RWPE1 (cell line): ENCODE measurements at places on chromosomes 2 and 18.

DNA sequence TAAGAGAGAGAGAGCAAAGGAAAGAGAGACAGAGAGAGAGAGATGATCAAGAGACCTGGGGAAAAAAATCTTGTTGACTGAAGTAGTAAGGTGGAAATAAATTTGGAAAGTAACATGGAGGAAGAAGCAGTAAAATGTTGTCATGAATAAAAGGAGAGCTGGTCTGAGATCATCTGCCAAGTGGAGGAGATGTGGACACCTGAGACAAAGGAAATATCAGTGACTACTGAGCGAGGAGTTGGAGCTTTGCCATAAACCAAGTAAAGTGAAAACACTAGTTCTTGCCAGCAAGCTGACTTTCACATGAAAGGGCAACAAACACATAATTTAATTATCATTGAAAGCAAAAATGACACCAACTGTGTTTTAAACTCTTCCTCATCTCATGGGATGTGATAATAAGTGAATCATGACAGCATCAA lies 49.0 kb upstream of the DSG1 start:
- no peak for DNase-seq

GRCh38 chr2:106782681-106783080 lies 103.3 kb downstream of the ST6GAL2 start:
- no peak for DNase-seq

DNA sequence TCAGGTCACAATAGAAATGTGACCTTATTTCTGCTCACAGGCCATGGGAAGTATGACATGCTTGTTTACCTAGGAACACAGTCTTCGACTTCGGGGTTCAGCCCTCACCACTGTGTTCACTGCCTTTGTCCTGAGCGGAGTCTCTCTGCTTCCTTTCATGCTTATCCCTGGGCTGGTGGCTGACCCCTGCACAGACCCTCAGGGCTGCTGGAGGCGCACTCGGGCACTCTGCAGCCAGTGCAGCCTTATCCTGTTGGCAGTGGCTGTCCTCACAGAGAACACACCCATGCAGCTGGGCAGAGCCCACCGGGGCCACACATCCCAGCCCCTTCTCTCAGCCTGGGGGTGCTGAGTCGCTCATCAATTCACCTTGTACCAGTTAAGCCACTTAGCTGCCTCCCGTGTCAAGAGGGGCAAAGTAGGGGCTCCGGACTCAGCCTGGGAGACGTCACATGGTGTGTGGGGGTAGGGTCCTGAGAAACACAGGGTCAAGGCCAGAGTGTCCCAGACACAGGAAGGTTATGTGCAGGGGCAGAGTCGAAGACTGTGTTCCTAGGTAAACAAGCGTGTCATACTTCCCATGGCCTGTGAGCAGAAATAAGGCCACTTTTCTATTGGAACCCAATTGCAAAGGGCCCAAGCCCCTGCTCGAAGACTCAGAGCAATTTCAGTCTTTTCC lies 107.5 kb downstream of the FAM210A start:
- no peak for DNase-seq

DNA sequence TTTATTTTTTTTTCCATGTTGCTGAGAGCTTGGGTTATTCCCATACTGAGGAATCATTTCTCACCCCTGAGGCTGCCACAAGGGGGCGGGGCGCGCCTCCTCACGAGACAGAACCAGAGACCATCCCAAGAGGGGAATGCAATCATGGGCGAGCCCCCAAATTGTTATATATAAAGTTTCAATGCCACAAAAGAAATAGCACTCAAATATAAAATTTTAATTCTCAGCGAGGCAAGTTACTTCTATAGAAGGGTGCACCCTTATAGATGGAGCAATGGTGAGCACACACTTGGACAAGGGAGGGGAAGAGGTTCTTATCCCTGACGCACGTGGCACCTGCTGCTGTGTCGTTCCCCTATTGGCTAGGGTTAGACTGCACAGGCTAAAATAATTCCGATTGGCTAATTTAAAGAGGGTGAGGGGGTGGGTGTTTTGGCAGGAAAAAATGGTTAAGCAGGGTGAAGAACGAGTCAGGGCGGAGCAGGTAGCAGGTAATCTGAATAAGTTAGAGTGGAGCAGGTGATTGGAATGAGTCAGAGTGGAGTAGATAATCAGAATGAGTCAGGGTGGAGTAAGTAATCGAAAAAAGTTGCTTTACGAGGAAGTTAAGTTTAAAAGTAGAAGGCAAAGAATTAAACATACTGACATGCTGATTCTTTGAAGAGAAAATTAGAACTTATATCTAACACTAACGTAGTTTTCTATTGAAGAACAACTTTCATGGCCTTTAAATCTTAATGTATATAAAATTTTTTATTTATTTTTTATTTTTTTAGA lies 177.5 kb downstream of the MTCL1 start:
- no peak for DNase-seq

GRCh38 chr2:221572219-221572820 lies at the start of gene EPHA4:
TSS of gene EPHA4 (minus strand) at chr2:221572304. CDS start at chr2:221572248, 56 bp downstream.
- peak; percentile 93 for DNase-seq

- DNase-seq, result no peak
Measured at GRCh38 chr18:79465392-79465991, 69.8 kb downstream of the NFATC1 start.

DNA sequence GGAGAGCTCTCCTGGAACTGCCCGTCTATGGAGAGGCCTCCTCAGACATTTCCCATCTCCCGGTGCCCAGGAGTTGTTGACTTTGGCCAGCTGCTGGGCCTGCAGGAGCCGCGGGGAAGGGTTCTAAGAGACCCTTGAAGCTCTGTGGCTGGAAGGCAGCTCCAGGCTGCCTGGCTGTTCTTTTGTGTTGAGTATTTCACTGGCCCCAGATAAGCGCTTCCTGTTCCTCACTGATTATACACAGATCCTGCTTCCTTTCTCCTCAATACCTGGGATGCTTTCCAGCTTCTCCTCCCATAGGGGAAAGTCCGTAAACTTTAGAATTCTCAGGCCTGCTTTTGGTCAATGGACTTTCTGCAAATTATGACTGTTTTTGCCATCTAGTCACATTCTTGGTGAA lies 57.8 kb downstream of the TGOLN2 start:
- no peak for DNase-seq

DNA sequence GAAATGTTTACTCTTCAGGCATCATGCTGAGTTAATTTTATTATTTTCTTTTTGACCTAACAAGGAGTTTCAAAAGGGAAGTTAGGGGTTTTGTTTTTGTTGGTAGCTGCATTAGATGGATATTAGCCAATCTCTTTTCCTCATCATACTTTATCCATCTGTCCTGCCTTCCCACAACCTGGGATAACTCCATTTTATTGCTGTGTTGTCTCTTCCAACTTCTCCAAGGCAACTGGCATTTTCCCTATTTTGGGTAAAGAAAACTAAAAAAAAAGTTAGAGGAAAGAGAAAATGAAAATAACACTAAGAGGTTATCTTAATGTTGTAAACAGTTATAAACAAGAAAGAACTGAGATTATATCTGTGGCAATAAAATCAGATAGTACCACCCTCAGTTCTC lies 147.0 kb downstream of the PID1 start:
- DNase-seq, result no peak

GRCh38 chr2:194819367-194819766 lies 837.7 kb upstream of the SLC39A10 start:
- DNase-seq, result no peak

DNA sequence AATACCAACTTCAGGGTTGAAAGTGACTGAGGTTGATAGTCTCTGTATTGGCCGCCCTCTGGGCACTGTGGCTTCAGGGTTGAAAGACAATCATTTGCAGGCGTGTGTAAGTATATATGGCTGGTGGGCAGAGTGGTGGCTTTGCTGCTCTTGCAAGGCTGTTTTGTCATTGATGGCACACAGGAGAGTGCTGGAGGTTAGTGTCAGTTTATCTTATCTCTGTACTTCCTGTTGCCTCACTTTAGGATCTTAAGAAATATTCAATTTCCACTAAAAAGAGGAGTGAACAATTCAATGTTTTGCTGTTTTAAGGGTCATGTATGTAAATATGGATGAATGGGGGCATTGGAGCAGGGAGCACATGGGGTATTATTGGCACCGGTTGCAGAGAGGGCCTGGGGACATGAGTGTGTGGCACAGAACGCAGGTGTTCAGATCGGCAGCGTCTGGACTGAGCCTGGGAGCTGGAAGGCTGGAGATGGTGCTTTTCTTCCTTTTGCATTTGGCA lies 51.5 kb downstream of the NCK2 start:
- DNase-seq, result no peak

DNA sequence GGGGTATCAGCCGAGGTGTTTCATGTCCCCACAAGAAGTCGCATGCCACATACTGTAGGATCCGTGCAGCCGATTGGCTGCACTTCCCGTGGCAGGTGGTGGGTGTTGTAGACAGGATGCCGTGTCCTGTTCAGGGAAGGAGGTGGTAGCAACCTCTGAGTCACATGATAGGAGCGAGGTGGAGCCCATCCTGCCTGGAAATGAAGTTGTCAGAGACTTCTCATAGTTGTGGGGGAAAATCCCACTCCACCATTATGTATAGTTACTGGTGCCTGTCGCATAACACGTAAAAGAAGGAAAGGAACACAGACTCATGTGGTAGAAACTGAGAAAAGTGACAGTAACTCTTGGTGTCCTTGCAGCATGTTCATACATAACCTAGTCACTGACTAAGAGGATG lies 91.4 kb upstream of the IL1R2 start:
- DNase-seq, result peak; percentile 50

DNA sequence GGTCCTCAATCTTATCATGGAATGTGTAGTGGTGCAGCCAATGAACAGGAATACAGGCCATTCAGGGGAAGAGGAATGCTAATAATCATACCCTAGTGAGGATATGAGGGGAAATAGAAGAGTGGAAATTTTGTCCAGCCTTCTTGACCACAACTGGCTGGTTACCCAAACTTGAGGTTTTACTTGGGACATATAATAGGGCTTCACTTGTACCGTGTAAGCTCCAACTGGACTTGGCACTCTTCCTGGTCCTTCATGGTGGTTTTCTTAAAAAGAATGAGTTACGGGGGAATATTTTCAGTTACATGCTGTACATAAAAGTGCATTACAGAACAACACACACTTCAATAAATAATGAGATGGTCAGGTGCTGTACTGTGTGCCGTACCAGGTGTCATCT lies 234.9 kb upstream of the RASGRP3 start:
- DNase-seq, result no peak

DNA sequence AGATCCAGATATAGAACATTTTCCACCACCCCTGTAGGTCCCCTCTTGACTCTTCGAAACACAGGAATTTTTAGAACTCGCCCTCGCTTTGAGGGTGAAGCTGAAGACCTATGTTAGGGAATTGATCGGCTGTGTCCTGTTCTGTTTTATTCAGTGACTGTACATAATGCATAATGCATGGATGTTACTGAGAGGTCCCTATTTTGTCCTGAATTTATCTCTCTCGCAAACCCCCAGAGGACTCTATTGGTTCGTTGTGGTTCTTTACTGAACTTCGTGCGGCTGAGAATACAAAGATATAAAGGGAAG lies 431 bp upstream of the EIF5B start:
- DNase-seq, result peak; percentile 45

DNA sequence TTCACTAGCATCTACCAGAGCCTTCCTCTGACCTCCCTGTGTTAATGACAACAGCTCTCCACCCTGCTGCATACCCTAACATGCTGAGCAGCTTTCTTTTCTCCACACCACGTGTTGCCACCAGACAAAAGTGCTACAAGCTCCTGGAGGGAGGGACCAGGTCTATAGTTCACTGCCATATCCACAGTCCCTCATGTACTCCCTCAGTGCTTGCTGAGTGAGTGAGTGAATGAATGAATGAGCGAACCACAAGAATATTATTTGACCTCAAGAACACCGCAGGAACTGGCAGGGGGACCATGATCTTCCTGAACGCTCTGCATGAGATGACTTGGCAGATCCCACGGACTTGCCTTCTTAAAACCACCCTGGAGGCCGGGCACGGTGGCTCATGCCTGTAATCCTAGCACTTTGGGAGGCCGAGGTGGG lies 47.4 kb upstream of the CAB39 start:
- DNase-seq, result no peak

GRCh38 chr2:72676341-72677025 lies 149.3 kb downstream of the EXOC6B start:
- DNase-seq, result no peak

DNA sequence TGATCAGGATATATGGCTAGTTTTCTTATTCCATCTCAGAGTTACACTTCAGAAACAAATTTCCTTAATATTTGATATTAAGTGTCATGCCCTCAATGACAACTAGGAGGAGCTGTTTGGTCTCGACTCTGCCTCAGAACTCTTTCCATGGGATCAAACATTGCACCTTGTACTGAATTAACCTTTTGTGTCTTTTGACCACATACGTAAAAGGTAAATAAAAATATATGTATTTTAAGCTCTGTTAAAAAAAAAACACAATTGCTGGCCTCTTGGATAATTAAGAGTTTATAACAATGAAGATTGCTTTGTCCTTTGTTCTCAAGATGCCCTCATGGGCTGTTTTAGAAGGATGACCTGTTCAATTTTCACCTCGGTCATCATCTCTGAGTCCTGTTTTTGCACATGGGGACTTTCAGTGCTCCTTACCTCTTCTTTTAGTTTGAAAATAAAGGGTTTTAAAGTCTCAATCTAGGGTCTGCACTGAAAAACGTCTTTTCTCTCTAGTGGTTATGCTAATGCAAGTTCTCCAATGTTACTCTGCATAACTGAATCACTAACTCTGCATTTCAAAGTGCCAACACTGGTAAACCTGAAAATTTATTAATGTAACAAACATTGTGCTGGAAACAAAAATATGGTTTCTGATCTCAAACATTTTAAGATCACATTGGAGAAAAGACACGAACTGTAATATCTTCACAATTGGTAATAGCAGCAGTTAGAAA lies 18.8 kb upstream of the FN1 start:
- peak; percentile 44 for DNase-seq

DNA sequence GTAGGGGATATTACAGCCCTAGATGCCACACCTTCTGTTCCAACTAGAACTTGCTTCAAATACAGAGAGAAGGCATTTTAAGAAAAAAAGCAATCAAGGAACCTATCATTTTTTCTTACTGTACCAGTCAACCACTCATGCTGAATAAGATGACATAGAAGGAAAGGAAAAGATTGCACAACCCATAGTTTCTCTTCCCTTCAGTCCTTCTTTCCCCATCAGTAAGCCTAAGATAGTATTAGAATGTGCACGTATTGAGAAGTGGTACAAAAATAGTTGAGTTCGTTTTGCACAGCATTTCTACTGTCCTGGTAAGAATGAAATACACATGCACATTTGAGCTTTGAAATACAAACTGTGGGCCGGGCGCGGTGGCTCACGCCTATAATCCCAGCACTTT lies 27.0 kb upstream of the HK2 start:
- no peak for DNase-seq

DNA sequence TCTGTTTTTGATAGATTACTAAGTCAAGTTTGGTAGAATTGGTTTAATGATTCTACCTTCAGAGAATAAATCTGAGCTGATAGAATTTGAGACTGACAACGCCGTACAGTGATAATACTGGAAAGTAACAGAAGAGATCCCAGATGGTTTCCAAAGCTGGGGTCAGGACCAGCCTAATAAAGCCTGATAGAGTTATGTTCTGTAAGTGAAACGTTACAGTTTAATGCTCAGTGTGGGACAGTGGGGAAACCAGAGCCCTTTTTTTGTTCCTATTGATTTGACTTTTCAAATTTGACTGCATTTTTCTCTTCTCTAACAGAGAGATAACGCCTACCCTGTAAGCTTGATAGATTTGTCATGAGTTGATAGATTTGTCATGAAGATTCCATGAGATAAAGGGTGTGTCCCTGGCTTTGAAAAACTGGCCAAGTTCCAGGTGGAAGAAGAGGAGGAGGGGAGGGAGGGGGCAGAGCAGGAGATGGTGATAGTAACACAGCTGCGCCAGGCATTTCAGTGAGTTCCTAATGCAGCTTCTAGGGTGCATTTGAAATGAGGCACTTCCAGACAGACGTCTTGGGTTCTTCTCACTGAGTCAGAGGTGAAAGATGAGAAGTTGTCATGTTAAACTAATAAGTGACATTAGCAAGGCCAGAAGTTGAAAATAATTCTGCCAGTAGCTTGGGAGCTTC lies 65.1 kb downstream of the CERS6 start:
- no peak for DNase-seq
